ENCODE measurements at places on chromosomes 5 and 9. TPM values are rescaled to one million over a fixed set of nuclear protein-coding genes. Genes with fewer than 3 reads are reported as not detected.

DNA sequence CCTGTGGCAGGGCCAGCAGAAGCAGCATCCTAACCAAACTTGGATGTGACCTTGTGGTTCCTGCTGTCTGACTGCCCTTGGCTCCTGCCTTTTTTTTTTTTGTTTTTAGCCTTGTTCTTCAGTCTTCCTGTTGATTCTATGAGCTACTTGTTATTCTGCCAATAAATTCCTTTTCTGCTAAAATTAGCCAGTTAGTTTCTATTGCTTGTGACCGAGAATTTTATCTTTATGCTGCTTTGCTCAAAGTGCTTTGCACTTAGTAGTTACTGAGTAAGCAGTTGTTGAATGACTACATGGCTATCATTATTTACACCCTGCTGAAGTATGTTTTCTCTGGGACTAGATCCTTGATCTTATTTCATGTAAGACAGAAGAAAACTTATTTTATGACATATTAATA, 20.8 kb upstream of the ATG10 start:
- peak; percentile 16 for DNase-seq

GRCh38 chr5:139064613-139065012, 133.6 kb downstream of the SIL1 start:
- no peak for DNase-seq

GRCh38 chr5:163458778-163459385, 1.0 kb downstream of the NUDCD2 start:
- DNase-seq: no peak

DNA sequence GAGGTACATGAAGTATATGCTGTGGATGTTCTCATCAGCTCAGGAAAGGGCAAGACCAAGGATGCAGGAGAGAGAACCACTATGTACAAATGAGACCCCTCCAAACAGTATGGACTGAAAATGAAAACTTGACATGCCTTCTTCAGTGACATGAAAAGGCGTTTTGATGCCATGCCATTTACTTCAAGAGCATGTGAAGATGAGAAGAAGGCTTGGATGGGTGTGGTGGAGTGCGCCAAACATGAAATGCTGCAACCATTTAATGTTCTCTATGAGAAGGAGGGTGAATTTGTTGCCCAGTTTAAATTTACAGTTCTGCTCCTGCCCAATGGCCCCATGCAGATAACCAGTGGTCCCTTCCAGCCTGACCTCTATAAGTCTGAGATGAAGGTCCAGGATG, 47.7 kb downstream of the SEMA4D start:
- DNase-seq: no peak

DNA sequence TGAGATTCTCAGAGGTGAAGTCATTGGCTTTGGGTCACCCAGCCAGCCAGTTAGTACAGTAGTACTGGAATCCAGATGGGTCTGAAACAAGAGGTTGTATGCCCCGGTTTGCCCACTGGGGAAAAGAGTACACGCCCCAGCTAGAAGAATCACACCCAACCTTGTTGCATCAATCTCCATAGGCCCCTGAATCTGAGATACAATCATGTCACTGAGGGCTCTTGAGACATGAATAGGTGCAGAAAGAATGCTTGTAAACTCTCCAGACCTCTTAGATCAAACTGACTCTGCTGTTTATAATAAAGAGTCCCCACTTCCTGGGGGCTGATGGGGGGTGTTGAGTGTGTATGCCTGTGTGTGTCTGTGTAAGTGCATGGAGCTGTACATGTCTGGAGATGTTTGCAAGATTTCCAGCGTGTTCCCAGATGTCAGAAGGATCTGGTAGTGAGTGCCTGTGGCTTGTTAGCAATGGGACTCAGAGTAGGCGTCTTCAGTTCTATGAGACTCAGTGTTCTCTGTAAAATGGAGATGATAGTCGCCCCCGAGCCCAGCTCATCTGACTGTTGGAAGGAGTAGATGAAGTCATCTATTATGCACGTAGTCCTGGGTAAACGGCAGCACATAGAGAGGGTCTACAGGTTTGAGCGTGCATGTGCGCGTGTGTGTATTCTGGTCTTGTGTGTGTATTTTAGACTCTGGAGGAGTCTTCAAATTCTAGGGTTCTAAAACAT, 48.2 kb downstream of the COL27A1 start:
- DNase-seq: no peak

Gene C5orf15
- 53.2 TPM for polyA plus RNA-seq

Gene FOXD4L5
- 1.3 TPM for polyA plus RNA-seq

Gene PCDHGA2
- polyA plus RNA-seq: 2.0 TPM

Gene SKIC3
- 51.2 TPM for polyA plus RNA-seq

Gene OR1L4
- polyA plus RNA-seq: not detected

Measured in muscle of leg (tissue), 16 donors.